Globus pallidus (tissue), 1 donor: ENCODE measurements at places on chromosomes 12 and 14.

GRCh38 chr14:90615517-90616060 lies 200.6 kb downstream of the TTC7B start:
- no peak for DNase-seq

DNA sequence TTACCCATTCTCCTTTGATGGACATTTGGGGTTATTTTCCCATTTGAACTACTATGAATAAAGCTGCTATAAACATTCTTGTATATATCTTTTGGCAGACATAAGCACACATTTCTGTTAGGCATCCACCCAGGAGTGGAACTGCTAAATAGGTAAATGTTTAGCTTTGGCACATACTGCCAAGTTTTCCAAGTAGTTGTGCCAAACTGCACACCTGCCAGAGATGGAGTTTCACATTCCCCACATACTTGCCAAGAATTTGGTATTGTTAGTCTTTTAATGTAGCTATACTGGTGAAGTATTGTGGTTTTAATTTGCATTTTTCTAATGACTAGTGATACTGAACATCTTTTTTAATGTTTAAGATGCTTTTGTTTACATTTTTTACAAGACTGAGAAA lies 201.0 kb downstream of the GXYLT1 start:
- no peak for DNase-seq

- DNase-seq: no peak
These were observed 23.7 kb downstream of the GYS2 start for GRCh38 chr12:21580748-21581516.

DNA sequence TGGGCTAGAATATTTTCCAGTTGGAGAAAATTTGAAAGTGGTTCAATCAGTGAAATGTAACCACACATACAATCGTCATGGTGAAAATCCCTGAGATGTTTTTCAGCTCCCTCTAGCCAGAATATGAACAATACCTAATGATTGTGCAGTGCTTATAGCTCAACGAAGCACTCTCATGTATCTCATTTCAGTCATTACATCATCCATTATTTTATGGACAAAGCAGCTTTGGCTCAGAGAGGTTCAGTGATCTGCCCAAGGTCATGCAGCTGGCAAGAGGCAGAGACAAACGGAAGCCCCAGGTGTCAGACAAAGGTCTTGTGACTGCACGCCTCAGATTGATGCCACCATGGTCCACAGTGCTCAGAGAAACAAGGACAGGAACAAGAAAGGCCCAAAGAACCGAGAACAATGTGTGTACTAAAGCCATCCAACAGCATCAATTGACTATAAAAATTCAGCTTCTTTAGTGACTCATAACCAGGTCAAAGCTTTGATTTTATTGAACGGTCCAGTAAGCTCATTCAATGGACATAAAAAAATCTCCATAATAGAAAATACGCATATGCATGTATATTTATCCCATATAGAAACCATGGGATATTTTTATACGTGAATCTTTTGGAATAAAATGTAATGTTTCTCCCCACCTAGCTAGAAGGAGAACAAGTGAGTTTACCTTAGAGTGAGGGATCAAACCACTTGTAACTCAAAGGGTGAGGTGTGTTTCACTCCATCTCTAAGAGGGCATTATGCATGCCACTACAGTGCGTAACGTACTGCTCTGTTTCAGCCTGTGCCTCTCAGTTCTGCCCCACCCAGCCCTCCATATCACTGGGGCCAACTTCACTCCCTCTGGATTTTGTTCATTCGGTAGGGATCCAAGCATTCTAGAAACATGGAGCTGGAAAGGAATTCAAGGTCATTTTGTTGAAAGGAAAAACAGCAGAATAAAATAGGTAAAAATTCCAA lies 141.8 kb downstream of the GRIN2B start:
- no peak for DNase-seq

- no peak for DNase-seq
These were observed 178.2 kb downstream of the RASSF9 start for GRCh38 chr12:85657836-85658630.

GRCh38 chr12:401235-402028 lies at the start of gene CCDC77:
Gene CCDC77, plus strand, starts transcription at chr12:401644. Its CDS starts 7,740 bp downstream, at chr12:409384.
- DNase-seq: peak; percentile 93

DNA sequence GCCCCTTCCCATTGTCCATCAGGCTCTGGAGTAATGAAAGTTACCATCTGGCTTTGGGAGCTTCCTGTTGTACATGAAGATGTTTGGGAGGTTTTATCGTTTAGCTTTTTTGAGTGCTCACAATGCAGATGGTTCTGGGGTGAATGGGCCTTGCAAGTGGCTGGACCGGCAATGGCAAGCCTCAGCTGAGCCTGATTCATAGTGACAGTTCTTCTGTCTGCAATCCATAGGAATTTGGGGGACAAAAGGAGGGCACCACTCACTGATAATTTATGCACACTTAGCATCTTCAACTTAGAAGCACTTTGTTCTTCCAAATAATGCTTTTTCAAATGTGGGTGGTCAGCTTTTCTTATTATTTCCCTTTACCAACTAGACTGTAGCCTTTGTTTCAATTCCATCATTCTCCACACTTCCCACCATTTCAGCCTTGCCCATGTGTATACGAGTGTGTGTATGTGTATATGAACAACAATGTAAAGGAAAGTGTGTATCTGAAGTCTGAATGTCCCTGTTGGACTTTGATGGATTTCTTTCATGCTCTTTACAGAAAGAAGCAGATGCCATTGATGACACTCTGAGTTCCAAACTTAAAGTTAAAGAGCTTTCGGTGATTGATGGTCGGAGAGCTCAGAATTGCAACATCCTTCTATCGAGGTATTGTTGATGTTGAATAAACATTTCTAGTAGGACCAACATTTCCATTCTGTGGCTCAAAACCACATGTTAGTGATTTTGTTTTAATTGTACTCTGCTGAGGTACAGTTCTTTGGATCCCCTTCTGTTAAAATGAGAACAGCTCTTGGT lies 125.5 kb downstream of the GPR135 start:
- DNase-seq: no peak

DNA sequence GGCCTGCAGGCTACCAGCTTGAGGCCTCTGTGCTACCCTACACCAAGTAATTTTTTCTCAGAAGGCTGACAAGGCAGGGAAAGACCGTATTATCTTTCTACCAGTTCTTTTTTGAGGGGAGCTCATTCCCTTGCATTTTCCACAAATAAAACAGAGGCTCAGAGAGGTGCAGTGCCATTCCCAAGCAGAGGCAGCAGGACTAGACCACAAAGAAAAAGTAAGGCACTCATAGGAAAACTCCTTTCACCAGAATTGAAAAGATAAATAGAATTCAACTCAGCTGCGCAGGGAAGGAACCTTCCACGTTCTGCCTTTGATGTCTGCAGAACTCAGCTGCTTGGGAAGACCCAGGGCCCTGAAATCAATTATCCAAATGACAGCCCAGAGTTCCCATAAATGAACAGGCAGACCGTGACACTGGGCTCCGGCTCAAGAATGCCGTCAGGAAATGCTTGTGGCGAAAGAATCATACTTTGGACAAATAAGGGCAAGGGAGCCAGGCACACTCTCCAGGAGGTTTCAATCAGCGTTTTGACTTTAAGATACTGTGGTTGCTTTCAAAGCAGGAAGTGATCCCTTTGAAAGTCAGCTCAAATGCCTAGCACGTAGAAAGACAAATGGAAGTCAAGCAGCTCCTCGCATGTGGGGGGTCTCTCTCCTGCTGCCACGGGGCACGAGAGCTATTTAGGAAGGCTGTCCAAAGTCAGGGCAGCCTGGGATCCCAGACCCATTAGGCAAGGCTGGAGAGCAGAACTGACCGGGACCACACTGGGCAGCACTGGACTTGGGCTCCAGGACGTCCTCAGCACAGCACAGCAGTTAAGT lies 14.0 kb downstream of the KCTD10 start:
- peak; percentile 36 for DNase-seq

DNA sequence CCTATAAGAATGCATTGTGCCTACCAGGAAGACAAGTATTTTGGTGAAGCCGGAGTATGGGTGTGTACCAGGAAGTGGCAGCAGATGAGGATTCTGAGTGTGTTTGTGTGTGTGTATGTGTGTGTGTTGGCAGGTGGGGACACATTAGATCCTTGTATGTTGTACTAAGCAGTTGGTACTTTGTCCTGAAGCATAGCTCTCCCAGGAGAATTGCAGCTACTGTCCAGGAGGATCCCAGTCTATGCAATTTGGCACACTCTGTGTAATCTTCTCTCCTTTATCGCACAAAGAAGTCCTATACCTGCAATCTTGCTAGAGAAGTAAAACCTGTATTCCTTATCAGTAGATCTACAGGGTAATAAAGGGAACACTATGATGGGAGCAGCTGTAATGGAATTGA lies 276.5 kb downstream of the PAWR start:
- no peak for DNase-seq

DNA sequence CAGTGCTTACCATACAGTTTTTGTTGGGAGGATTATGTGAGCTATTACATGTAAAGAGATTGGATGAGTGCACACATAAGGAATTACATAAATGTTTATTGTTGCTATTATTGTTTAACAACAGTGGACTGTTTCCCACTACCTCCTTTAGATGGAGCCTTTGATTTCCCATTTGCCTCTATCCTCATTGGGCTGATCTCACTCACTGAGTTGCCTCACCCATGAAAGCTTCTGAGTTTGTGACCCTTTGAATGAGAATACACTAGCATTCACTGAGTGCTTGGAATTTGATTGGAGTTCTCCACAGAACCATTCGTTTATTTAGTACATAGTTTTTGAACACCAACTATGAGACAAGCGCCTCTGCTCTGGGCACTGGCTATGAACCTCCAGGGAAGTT lies 121.0 kb downstream of the HELB start:
- no peak for DNase-seq

DNA sequence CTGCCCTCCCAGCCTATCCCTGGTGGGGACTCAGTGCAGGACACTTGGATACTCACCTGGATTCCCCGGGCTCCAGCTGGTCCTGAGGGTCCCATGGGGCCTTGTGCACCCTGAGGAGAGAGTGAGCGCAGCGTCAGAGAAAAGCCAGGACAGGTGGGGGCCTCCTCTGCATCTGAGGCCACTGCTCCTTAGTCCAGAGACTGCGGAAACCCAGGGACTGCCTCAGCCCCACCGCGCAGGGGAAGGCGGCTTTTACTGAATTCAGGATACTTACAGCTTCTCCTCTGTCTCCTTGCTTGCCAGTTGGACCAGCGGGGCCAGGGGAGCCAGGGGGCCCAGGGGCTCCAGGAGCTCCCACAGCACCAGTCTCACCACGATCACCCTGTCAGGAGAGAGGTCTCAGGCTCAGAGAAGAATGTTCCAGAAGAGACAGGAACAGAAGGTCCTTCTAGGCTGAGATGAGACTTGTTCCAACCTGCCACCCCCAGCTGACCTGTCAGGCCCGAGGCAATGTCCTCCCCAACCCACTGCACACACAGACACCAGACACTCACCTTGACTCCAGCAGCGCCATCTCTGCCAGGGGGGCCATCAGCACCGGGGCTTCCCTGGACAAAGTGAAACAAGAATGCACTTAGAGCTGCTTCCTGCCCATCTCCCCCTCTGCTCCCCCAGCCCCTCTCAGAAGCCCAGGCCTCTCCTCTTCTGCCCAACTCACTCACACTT lies 13.8 kb downstream of the TMEM106C start:
- DNase-seq: no peak

DNA sequence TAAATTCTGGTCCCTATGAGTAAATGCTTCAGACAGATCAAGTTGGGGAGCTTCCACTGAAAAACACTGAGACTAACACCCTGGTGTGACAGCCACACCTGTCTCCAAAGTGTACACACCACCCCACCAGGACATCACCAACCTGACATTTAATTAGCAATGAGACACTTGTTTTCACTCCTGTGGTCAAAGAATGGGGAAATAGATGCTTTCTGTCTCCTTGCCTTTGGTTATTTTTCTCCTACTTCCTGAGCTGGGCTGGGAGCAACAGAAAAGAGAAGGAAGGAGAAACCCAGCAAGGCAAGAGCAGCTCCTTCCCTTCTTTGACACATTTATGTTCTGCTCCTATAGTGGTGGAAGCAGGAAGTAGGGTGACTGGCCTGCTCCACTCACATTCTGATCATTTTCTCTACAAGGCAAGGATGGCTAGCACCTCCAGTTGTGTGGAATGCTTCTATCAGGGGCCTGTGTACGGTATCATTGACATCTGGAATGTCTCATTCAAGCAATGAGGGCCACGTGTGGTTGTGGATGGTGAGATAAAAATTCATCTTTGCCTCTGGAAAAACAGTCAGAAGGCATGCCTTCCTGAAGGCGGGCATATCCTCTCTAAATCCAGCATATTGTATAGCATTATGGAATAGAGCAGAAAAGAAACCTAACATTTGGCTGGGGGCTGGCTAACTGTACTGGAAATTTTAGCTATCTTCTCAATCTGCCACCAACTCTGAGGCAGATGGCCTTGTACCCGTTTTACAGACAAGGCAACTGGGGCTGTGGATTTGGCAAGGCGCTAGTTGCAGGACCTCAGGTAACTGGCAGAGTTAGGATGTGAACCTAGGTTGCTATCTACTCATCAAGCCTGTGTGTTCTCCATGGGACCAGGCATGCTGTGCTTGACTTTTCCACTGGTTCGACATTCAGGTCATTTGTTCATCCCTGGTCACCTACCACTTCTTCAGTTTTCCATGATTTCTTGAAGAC lies 24.8 kb upstream of the LGALS3 start:
- DNase-seq: no peak

DNA sequence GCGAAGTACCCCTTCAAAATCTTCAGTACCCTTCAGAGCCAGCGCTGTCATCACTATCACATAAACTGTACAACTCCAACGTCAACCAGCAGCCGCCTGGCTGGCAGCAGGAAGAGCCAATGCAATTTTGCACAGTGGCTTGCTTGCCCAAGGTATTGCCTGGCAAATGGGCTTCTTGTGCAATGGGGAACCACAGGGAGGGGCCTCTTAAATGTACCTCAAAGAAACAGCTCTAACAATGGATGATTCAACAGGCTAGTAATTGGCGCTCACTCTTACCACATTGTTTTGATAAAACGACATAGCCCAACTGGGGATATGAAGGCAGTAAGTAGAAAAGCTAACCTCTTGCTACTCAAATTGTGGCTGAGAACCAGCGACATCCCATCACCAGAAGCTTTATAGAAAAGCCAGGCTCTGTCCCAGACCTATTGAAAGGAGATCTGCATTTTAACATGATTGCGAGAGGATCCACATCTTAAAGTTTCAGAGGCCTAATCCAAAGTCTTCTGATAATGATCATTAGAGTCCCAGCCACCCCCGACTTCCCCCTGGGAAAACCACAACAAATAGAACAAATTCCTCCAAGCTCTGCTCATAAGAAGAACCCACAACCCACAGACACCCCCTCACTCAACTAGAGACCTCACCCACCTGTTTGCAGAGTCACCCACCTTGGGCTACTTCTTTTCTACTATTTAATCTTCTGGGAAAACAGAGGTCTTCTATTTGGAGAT lies 125.3 kb upstream of the HIF1A start:
- DNase-seq: no peak
